ENCODE measurements at places on chromosomes 1 and 21. TPM values are rescaled to one million over a fixed set of nuclear protein-coding genes. Genes with fewer than 3 reads are reported as not detected.

RHBG gene
- total RNA-seq: 2.0 TPM

BCL2L15 gene
- 0.87 TPM for total RNA-seq

DRAXIN gene
- total RNA-seq: 0.79 TPM

KRTAP20-2 gene
- total RNA-seq: not detected

- no peak for DNase-seq
- H3K4me3 ChIP-seq: no peak overlapping the region
- H3K27ac ChIP-seq: no peak overlapping the region
- peaks cover 7% of the 10 kb centered on the region for H3K4me1 ChIP-seq
- H3K36me3 ChIP-seq: no peaks in the 10 kb centered on the region
These were observed 455.2 kb upstream of the RUNX1 start for GRCh38 chr21:35504277-35504676.

GRCh38 chr1:229768232-229768631 is 142.2 kb downstream of the URB2 start:
- no peak overlapping the region for H3K4me3 ChIP-seq
- H3K27ac ChIP-seq: no peak overlapping the region
- H3K4me1 ChIP-seq: no peaks in the 10 kb centered on the region
- no peaks in the 10 kb centered on the region for H3K36me3 ChIP-seq
- DNase-seq: no peak

GRCh38 chr1:116345843-116346242 is 27.2 kb upstream of the ATP1A1 start:
- H3K4me1 ChIP-seq: no peaks in the 10 kb centered on the region
- no peaks in the 10 kb centered on the region for H3K27me3 ChIP-seq
- no peak overlapping the region for H3K27ac ChIP-seq

DNA sequence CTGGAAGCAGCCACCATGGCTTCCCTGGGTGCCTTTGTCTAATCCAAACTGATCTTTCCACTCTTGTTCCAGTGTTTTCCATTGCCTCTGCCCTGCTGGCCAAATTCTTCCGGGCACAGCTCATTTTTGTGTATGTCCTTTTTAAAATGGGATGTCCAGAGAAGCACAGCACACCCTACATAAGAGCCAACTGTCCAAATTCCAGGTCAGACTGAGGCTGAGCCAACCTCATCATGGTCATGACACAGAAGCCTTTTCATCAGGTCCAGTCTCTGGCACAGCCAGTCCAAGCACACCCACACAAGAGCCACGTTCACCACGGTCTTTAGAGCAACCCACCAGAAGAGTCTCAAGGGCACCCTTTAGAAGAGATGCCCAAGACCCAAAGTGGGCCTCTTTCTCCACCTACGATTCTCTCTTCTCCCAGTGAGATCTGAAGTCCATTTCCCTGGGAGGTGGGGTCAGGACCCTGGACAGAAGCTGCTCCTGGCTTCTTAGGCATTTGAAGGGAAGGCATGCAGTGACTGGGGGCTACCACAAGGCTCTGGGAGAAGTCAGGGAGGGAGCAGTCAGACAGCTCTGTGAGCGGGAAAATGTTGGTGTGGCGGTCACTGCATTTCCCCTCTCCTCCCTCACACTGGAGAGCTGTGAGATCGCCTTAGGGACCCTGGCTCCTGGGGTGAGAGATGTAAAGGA is 53.2 kb downstream of the SYT2 start:
- no peaks in the 10 kb centered on the region for H3K36me3 ChIP-seq
- no peak overlapping the region for H3K4me3 ChIP-seq
- no peaks in the 10 kb centered on the region for H3K4me1 ChIP-seq
- H3K27me3 ChIP-seq: no peaks in the 10 kb centered on the region
- no peak overlapping the region for H3K27ac ChIP-seq

- DNase-seq: no peak
- no peak overlapping the region for H3K4me3 ChIP-seq
- no peak overlapping the region for H3K27ac ChIP-seq
These were observed 180.4 kb upstream of the GALNT2 start for GRCh38 chr1:229886636-229887035.

DNA sequence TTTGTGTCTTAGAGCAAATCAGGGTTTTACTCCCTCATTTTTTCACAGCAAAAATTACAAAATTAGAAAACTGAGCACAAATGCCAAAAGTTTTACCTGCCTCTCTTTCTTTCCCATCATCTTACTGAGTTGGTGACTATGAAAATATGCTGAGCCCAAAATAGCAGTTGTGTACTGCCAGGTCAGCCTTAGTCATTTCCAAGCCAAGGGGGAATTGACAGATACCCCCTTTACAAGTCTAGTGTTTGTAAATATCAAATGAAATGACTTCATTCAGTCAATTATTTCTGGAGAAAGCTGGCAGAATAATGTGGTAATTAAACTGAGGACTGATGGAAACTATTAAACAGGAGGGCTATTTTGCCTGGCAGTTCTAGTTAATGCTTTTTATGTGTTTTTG is 11.4 kb upstream of the GORAB start:
- no peaks in the 10 kb centered on the region for H3K27me3 ChIP-seq
- no peaks in the 10 kb centered on the region for H3K36me3 ChIP-seq
- no peaks in the 10 kb centered on the region for H3K4me1 ChIP-seq
- no peak overlapping the region for H3K27ac ChIP-seq
- DNase-seq: no peak
